Left forelimb (tissue), 1 donor: ENCODE measurements at places on chromosomes 16 and 17.

DNA sequence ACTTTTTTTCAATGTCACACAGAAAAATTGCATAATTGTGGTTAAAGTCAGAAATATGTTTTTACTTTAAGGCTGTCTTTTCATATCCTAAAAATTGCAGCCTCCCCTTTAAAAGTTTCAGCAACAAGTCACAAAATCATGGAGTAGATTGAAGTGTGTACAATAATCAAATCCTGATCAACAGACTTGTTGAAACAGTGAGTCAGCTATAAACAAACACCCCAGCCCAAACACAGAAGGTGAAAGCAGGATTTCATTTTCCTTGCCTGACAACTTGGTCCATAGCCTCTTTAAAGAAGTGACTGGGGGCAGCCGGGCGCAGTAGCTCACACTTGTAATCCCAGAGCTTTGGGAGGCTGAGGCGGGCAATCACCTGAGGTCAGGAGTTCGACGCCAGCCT is 59.9 kb downstream of the WNT3 start:
- DNase-seq = no peak

DNA sequence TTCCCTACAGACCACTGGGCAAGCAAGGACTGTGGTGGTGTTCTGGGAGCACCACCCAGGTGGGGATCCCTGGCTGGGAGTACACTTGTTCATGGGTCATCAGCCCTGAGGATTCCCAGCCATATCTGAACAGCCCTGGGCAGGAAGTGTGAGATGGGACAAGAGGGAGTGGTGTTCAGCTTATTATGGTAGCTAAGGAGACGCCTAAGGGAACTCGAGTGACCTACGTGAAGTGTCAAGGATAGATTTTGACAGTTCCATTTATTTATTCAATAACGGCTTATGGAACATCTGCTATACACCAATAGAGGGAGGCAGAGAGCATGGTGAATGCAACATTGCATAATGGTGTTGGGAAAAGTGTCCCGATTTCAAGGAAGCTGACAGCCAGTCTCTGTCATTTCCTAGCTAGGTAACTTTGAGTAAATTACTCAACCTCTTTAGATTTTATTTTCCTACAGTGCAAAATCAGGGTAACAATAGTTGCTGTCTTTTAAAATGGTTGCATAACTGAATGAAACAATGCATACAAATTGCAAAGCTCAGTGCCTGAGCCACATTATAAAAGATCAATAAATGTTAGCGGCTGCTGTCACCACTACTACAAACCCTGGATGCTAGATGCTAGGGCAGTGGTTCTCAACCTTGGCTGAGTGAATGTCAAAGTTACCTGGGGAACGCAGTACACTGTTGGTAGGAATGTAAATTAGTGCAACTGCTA is 534.1 kb downstream of the GRIN2A start:
- no peak for DNase-seq

DNA sequence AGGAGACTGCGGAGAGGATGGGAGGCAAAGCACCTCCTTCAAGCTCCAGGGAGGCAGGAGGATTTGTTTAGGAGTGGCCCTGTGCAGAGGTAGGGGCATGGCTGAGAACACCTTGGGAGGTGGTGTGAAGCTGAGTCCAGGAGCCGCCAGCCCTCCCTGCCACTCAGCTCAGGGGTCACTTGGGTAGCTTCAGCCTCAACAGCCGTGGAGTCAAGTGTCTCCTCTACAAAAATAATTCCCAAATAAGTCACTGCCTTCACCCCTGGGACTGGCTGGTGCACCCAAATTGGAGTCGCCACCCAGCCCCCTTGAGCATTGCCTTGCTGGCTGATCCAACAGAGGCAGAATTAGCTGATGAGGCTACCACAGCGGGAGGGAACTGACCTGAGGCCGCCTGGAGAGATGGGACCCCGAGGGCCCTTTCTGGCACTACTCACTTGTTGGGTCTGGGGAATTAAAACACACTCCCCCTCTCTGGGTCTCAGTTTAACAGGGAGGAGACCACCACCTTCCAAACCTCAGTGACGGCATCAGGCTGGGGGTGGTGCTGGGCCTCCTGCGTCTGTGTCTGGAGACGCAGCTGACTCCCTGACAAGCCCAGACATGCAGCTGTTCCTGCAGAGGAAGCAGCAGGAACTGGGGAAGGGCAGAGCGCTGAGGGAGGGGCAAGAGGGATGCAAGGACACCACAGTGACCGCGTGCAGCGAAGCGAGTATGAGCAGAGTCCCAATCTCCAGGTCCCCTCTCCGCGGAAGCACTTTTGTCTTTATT is 87.9 kb upstream of the TOB1 start:
- no peak for DNase-seq

GRCh38 chr17:78793968-78794367 is 11.9 kb upstream of the CYTH1 start:
- DNase-seq = no peak

DNA sequence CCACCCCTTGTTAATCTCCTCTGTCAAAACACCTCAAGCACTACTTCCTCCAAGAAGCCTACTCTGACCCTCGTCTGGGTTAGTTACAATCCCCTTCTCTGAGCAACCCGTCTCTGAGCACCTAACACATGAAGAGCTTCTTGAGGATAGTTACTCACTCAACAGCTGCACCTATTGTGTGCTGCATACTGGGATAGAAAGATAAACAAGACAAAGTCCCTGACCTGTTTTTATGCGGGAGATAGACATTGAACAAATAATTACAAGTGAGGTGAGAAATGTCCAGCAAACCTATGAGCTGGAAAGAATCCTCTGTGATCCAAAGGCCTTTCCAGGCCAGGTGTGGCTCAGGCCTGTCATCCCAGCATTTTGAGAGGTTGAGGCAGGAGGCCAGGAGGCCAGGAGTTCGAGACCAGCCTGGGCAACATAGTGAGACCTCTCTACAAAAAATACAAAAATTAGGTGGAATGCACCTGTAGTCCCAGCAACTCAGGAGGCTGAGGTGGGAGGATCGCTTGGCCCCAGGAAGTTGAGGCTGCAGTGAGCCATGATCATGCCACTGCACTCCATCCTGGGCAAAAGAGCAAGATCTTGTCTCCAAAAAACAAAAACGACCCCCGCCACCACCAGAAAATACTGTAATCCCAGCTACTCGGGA is 5.5 kb upstream of the ZNF771 start:
- DNase-seq = no peak

- no peak for DNase-seq
These were observed 114.2 kb upstream of the TMEM97 start for GRCh38 chr17:28204751-28205150.
